ENCODE measurements at places on chromosomes 1 and 21. TPM values are rescaled to one million over a fixed set of nuclear protein-coding genes. Genes with fewer than 3 reads are reported as not detected.

SLAMF9 gene
- not detected for total RNA-seq

CASP9 gene
- 15.2 TPM for total RNA-seq

ELAVL4 gene
- 0.89 TPM for total RNA-seq

SPRR1B gene
- total RNA-seq: not detected

FMOD gene
- total RNA-seq: 0.32 TPM

CD1C gene
- 0.35 TPM for total RNA-seq

LRP8 gene
- 68.1 TPM for total RNA-seq

KRTAP7-1 gene
- total RNA-seq: not detected

CHTOP gene
- total RNA-seq: 104 TPM

GOLT1A gene
- total RNA-seq: 7.5 TPM

IFI44L gene
- total RNA-seq: not detected

Measured in H1 (cell line).